AG09319 (cell line): ENCODE measurements at places on chromosomes 4 and X.

DNA sequence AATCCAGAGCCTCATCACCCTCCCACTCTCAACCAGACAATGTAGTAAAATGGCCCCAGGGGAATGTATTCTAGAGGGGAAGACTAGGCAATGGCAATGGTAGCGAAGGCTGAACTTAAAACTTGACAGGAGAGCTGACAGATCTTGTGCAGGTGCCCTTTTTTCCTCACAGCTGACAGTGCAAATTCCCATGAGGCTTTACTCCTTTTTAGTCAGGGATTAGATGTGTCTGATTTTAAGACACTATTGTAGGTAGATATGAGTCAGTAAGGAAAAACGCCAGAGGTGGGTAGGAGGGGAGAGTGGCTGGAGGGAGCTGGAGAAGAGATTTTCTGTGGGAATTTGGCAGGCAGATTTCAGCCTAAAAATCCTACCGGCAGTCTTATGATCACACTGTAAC, 10.7 kb downstream of the CAPN6 start:
- DNase-seq = no peak

GRCh38 chr4:73620115-73620792, at the start of gene RASSF6:
Gene RASSF6 (minus strand): TSS chr4:73620436. CDS start chr4:73611795, 8,641 bp downstream.
- DNase-seq = no peak

GRCh38 chr4:64882311-64883086, 473.2 kb upstream of the TECRL start:
- DNase-seq = no peak

DNA sequence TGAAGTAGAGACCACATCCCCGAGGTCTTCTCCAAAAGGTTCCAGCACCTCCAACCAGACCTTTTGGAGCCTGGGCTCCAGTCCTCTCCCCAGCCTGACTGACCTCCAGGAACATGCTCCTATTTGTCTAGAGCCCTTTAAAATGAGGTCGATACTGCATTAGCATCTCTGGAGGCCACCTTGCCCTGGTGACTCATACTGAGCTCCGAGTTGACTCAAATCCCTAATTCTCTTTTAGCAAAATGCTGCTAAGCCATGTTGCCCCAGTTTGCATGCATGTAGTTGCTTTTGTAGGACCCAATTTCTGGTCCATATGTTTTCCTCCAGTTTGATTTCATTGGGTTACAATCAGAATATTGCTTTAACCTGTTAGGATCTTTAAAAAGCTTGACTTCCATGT, 43.5 kb upstream of the CITED1 start:
- DNase-seq = no peak

DNA sequence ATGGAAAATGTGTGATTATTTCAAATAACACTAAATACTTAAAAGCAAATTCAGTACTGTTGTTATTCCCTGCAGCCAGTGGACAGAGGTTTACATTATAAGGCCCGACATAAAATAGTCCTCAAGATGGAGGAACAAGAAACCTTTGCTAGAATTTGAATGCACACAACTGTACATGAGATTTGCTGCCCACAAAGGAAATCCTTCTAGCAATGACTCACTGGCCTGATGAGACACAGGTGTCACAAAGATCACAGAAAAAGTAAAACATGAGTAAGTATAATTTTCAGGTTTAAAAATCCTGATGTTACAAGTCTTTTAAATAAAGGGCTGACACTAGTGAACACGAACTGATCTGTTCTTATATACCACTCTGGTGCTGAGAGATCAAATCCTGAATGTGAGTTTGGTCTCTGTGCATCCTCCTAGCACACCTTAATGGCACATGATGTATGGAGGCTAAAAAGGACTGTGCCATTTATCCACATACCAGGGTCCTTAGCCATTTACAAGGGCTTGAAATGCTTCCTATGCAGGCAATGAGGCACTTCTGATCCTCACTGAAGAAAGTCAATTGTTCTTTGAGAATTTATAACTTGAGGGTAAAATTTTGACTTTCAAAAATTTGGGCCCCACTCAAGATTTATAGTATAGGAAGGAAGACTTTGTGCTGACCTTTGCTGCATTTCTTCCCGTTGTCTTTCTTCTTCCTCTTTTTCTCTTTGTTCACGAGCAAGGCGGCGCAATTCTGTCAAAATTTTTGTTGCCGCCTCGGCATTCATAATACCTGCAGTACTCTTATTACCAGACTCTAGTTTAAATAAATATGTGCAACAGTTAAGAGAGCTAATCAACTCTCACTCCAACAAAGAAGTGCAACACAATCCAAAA, 23.0 kb downstream of the MAP7D3 start:
- no peak for DNase-seq

DNA sequence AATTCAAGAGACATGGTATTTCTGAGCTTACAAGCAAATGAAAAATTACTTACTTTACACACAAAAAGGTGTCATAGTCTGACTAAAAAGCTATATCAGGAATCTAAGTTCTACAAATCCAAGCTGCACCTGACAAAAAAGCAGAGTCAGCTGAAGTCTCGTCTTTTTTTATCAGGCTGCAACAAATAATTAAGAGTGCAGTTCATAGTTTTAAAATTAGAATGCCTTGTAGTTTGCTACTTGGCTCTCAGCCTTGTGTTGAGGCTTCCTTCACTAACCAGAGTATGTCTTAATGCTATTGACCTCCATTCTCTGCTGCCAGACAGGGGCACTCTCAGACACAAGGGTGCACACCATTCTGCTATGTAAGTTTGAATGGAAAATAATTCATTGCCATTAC, 940.7 kb downstream of the PCDH7 start:
- no peak for DNase-seq

GRCh38 chr4:108888769-108889168, 125.9 kb upstream of the ETNPPL start:
- no peak for DNase-seq

DNA sequence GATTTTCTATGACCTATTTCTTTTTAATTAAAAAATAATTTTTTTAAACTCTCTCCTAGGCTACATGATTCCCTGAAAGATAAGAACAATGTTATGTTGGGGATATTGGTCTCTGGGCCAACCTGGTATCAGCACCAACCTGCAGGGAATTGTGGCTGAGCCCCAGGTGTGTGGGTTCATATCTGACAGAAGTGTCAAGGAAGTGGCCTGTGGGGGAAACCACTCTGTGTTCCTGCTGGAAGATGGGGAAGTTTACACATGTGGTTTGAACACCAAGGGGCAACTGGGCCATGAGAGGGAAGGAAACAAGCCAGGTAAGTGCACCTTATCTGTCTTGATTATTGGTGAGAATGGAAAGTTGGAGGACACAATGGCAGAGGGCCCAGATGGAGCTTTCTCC, 13.5 kb downstream of the HERC3 start:
- DNase-seq = no peak

DNA sequence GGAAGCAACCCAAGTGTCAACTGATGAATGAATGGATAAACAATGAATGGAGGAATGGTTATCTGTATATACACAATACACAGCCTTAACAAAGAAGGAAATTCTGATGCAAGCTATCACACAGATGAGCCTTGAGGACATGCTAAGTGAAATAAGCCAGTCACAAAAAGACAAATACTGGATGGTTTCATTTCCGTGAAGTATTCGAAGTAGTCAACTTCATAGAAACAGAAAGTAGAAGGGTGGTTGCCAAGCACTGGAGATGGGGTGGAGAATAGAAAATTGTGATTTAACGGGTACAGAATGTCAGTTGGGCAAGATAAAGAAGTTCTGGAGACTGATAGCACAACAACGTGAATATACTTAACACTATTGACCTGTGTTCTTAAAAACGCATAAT, 28.2 kb downstream of the CENPU start:
- no peak for DNase-seq

- no peak for DNase-seq
Measured at GRCh38 chr4:61427099-61427817, 227.1 kb downstream of the ADGRL3 start.

DNA sequence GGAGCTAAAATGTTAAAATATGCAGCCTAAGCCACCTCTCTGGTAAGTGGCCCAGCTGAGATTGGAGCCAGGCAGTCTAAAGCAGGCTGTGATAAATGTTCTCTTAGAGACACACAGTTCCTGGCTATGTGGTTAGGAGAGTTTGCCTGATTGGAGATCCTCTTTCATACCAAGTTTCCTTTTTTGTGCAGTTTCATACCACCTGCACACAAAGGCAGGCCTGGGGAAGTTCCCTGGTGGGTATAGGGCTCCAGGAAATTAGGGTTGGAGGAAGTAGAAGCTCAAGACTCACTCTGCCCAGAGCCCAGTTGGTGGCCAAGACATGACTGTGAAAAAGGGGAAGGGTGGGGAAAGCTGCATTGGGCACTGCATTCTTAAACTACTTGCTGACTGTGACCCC, 16.9 kb downstream of the CYBB start:
- no peak for DNase-seq

DNA sequence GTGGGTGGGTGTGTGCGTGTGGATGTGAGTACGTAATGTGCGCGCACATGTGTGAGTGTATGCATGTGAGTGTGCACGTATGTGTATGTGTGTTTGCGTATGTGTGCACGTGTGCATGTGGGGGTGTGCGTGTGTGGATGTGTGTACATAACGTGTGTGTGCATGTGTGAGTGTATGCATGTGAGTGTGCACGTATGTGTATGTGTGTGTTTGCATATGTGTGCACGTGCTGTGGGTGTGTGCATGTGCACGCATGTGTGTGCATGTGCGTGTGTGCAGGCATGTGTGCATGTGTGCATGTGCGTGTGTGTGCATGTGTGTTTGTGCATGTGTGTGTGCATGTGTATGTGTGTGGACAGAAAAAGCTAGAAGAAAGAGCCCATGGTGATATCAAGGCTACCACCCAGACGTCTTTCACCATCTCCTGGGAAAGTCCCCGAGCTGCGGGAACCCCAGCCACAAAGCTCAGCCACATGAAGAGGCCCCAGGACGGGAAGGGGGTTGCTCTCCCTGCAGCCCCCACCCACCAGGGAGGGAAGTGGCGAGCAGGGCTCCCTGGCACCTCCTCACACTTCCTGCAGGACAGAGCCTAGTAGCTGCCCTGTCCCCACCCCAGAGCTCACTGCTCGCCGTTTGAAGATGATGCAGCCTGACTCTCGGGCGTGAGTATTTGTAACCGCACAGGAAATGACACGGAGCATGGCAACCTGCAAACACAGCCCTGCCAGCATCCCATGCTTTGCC, 108.3 kb downstream of the DCTD start:
- DNase-seq = no peak

GRCh38 chr4:180437601-180438000, 1805.6 kb upstream of the TENM3 start:
- no peak for DNase-seq

- no peak for DNase-seq
Measured at GRCh38 chrX:120271218-120271617, 20.6 kb downstream of the ZBTB33 start.

DNA sequence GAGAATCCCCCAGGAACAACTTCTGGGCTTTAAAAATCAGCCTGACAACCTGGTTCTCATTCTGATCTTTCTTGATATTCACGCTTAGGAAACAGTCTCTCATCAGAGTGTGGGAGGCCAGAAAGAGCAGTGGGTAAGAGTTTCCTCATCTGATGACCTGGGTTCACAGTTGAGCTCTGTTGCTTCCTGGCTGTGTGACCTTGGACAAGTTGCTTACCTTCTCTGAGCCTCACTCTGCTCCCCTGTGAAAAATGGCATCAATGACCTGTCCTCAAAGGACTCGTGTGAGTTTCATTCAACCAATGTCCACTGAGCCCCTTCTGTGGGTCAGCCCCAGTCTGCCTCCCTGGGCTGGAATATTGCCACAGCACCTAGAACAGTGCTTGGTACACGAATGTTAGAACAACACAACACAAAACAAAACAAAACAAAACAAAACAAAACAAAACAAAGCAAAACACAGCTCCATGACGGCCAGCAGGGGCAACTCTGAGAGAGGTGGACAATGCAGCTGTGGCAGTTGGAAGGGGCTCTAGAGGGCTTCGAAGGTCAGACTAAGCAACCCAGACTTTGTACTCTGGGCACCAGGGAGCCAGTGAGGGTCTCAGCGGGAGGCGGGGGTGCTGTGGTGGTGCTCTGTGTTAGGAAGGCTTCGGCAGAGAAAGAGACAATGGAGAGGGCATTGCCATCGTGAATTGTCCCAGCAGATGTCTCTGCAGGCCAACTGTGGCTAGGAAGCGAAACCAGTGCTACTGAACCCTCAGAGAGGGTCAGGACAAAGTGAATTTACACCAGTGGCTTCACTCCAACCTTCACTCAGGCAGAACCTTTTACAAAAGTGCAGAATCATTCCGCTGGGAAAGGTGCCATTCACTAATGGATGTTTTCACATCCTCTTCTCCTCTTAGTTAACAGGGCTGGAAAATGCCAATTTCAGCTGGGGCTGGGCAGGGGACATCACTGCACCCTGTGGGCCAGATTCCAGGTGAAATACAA, 14.3 kb upstream of the C4orf50 start:
- DNase-seq = no peak

DNA sequence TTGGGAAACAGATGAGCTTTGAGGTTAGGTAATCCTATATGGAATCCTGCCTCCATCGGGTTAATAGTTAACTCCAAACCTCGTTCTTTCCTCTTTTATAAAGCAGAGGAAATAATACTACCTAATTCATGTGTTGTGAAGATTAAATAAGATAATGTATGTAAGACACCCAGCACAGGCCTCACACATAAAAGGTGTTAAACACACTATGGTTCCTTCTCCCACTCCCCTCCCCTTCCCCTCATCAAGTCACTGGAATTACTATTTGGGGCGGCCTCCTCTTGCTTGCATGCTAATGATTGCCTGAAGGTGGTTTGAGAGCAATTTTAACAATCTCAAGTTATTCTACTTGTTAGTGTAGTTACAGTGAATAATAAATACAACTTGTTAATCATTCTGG, 404.4 kb upstream of the RASGEF1B start:
- no peak for DNase-seq

DNA sequence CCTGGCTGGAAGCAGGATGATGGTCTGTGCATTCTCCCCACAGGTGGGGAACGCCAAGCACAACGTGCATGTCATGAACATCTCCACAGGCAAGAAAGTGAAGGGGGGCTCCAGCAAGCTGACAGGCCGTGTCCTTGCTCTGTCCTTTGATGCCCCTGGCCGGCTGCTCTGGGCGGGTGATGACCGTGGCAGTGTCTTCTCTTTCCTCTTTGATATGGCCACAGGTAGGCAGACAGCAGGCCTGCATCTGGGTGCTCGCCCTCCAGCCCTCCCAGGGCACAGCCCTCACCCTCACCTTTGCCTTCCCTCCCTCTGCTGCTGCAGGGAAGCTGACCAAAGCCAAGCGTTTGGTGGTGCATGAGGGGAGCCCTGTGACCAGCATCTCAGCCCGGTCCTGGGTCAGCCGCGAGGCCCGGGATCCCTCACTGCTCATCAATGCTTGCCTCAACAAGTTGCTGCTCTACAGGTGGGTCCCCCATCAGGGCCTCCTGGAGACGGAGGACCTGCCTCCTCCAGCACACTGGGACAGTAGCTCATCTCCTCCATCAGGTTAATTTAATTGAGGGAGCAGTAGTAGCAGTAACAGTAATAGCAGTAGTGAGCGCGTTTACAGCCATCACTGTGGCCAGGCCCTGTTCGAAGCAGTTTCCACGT, 4.6 kb downstream of the WDR13 start:
- no peak for DNase-seq

- peak; percentile 34 for DNase-seq
Measured at GRCh38 chr4:146235654-146236177, 21.4 kb downstream of the REELD1 start.

DNA sequence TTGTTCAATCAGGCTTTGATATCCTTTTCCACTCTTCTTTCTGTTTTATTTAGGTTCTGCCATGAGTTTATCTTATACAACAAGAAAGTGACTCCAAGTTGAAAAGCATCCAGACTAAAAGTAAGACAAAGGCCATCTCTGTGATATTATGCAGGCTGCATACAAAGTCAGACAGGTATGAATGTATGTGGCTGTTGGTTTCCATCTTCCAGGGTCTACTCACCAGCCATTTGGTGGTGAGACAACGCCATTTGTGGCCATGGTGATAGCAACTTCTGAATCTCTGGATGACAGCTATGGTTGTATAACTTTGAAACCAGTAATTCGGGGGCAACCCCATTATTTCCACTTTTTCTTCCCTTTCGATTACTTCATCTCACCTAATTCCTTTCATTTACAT, 17.2 kb upstream of the MSL3 start:
- no peak for DNase-seq
